ENCODE measurements at places on chromosomes 4 and X.

- DNase-seq = no peak
Measured at GRCh38 chr4:111854494-111855087, 290.7 kb upstream of the FAM241A start.

DNA sequence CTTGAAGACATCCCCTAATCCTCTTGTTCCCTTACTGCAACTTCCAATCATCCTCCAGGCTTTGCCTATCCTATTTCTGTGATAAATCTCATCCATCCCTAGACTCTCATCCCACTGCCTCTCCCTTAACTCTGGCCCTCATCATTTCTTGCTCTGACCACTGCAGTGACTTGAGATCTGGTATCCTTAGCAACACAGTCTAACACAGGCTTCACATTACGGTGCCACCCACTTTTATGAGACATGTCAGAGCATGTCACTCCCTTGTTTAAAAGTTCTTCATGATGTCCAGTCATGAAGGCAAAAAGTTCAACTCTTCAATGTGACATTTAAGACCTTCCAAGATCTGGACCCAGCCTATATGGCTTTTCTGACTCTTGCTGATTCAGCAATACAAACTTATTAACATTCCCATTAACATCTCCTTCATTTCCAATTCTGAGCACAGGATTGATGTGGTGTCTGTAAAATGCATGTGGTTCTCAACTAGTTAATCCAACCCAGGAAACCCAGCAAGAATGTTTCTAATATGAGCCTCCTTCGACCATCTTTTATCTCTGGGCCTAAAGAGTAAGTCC lies 64.0 kb downstream of the OR13H1 start:
- no peak for DNase-seq

- DNase-seq = no peak
Measured at GRCh38 chr4:13963601-13964000, 336.1 kb upstream of the BOD1L1 start.

GRCh38 chr4:112251019-112251643 lies 19.5 kb downstream of the AP1AR start:
- DNase-seq = no peak

GRCh38 chrX:150293311-150294013 lies 69.7 kb upstream of the MAMLD1 start:
- DNase-seq = no peak

GRCh38 chr4:612052-612748 lies 13.2 kb upstream of the PDE6B start:
- no peak for DNase-seq

DNA sequence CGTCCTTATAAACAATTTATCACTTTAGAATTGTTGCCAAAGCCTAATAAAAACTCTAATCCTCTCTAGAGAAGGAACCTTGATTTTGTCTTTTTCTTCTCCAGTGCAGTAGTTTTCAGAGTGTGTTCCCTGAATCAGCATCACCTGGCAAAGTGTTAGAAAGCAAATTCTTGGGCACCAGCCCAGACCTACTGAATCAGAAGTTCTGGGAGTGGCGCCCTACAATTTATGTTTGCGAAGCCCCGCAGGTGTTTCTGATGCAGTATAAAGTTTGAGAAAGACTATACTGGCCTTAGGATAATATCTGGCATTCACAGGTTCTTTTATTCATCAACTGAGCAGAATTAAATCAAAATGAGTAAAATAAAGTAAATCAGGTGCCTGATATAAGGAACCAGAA lies 645.8 kb upstream of the ATOH1 start:
- no peak for DNase-seq

DNA sequence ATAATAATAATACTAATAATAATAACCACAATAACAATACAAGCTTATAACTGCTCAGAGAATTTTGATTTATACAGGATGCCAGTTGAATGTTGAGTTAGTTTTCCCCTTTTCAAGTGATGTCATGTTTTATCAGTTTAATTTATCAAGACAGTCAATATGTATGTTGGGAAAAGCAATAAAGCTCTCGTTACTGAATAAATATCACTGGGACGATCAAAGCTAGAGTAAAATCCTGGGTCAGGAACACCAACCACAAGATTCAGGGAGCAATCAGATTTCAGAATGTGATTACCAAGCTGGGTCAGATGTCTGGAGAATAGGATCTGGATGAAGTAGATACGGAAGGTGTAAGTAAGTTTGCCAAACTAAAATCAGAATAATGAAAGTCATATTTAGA lies 179.6 kb downstream of the GRID2 start:
- DNase-seq = no peak

DNA sequence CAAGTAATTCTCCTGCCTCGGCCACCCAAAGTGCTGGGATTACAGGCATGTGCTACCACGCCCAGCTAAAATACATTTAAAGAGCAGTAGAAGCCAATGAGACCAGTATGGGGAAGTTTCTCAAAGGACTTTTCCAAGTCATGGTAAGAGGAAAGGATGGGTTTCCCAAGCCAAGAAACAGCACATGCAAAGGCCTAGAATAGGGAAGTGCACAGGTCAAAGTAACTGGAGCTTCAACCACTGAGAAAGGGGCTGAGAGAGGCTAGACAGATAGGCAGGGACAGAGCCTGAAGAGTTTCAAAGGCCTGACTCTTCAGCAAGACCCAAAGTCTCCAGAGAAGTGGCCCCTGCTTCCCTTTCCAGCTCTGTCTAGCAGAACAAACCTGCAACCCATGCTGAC lies 162.1 kb downstream of the CORIN start:
- no peak for DNase-seq

- DNase-seq = no peak
Measured at GRCh38 chrX:72313707-72314641, 8.3 kb upstream of the CITED1 start.

- DNase-seq = no peak
Measured at GRCh38 chr4:137998666-137999429, 243.3 kb downstream of the SLC7A11 start.

DNA sequence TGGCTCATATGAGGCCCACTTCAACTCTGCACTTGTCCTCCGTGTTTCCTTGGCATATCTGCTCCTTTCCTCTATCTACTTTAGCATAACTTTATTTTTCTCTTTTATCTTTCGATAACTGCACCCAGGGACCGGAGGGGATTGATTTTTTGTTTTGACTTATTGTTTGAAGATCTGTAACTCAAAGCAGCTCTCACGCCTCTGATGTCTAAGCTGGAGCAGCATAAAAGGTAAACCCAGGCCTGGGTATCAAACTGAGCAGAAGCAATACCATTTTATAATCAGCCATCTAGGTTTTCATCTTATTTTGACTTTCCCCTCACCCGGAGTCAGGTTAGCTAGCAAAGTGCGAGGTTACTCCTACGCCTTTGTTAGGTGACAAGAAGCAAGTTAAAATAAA lies 28.4 kb downstream of the LEF1 start:
- no peak for DNase-seq

DNA sequence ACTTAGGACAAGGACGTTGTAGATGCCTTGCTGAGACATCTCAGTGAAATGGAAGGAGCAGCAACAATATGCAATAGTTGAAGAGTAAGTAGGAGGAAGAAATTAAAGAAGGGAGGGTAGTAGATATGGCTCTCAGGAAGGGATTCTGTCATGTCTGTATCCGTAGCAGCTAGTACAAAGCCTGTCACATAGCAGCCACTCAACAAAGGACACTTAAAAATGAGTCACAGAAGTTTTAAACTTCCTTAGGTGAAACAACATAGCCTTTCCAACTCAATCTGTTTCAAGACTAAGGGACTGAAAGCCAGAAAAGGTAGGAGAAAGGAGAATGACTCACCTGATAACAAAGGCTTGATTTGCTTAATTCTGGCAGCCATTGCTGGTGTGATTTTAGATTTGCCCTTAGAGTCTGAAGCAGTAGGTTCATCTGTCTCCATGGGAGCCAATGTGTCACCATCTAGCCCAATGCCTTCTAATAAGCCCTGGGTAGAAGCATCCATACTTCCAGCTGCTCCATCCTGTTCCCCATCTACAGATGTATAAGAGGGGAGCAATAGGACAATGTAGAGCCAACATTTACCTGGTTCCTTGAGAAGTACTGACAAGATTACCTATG lies 86.6 kb downstream of the HUWE1 start:
- no peak for DNase-seq

DNA sequence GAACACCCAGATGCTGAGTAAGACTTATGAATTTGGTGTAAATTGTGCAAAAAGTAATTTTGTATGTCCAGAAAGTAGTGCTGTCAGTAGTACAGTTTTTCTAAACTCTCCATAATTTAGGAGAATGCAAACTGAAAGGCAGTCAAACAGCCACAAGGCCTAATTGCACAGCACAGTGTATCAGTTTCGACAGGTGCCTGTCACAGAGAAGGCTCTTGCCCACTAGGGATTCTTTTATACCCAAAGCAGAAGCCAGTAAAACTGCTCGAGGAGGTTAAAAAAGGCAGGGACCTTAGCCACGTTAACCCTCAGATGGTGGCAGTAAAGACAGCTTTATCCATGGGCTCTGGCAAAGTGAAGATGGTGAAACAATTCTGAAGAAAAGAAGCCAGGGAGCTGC lies 69.4 kb upstream of the GATB start:
- DNase-seq = no peak

- no peak for DNase-seq
Measured at GRCh38 chrX:57977992-57978391, 67.7 kb upstream of the ZXDA start.

DNA sequence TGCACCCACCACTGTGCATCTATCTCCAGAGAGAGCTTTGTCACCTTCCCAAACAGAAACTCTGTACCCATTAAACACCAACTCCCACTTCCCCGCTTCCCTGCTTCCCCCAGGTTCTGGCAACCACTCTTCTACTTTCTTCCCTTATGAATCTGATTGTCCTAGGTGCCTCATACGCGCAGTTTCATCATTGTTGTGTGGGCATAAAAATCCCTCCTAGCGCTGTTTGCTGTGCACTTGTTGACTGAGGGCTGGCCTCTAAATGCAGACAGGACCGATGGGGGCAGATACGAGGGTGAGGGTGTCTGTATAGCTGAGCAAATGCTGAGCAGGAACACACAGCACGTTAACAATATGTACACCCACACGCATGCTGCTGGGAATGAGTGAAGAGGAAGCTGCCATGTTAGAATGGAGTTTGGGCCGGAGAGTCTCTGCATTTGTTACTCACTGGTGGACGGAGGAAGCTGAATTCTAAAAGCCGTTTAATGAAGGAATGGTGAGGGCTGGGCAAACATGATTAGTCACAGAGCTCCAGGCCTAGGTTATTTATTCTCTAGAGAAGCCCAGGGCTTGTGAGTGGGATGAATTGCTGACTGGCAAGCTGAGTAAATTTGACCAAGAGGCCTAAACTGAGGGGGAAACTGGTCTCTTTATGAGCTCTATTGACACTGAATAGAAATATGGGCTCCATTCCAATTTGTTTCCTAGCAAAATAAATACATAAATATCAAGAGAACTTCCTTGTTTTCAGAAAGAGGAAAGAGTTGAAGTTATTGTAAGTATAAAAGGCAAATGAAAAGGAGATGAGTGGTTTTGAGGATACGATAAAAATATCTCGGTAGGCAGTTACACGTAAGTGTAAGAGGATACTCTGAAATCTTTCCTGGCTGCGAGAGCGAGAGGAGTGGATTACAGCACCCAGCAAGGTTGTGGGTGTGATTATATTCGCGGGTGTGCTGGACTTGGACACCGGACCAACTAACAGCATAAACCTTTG lies 95.9 kb upstream of the RPS6KA3 start:
- no peak for DNase-seq

DNA sequence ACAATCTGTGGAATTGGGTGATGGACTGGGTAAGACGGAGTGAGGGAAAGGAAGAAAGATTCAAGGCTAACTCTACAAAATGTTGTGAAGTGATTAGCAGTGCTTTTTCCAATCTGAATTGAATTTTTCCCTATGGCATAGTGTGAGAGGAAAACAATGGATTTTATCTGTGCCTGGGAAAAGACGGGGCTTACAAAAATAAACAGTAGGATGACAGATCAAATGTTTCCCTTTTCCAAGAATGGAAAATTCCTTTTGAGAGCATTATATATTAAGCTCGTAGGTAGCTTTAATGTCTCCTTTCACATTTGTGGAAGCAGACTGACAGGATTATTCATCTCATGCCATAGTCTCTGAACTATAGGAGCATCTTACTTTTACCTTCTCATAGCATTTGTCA lies 27.8 kb downstream of the ATP11C start:
- DNase-seq = no peak

DNA sequence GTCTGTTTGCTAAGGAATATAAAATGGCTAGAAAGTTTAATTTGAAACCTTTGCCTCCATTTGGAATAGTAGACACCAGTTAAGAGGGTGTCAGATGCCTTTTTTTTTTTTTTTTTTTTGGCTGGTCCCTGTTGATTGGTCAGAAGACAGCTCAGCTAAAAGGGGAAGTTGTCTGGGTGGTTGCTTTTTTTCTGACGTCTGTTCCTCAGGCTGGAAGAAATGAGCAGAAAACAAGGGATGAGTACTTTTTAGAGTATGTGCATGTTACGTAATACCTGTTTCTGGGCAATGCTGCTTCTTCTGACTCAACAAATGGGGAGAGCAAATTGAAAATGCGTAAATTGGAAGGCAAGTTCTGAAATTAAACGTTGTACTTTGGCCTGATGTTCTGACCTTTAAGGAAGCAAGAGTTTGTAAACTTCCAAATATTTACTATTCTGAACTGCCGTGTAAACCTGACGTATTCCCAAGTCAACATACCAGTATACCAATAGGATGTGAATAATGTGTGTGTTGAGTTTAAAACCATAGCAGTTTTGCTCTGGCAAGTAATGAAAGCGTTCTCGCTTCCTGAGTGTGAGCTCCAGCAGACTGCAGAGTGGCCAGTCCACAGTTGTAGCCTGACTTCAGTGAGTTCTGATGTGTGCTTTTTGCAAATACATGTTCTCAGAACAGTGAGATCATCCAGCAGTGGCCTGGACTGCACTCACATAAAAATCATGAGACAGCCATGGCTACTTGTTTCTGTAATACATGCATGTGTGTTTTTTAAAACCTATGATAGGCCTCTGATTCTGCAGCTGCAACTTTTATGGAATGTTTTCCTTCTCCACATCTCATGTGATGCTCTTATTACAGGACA lies 1.7 kb downstream of the SAT1 start:
- no peak for DNase-seq

GRCh38 chrX:43969504-43970501 lies 3.4 kb downstream of the NDP start:
- no peak for DNase-seq

DNA sequence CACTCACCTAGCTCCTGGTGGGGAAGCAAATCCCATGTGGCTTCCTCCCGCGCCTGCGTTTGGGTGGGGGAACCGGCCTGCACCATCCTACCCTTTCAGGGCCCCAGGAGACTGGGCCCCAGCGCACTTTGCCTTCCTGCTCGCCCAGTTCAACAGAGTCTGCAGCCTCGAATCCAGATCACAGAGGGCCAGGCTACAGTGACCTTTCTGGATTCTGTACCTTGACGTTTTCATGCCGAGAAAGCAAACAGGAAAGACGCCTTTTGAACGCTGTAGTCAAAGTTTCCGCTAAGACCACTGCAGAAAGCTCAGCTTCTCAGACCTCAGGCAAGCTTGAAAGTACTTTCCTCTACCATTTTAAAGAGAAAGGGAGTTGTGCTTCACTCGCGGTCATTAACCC lies 7.4 kb upstream of the BEND2 start:
- no peak for DNase-seq

- no peak for DNase-seq
Measured at GRCh38 chrX:80423744-80424143, 3.5 kb downstream of the TENT5D start.

All from stimulated activated CD4-positive, alpha-beta T cell treated with anti-CD3 and anti-CD28 coated beads, Interleukin-15, amount 100 ng/mL, for 1 hour (primary cell).